ENCODE measurements at places on chromosomes 5 and 9. TPM values are rescaled to one million over a fixed set of nuclear protein-coding genes. Genes with fewer than 3 reads are reported as not detected.

DNA sequence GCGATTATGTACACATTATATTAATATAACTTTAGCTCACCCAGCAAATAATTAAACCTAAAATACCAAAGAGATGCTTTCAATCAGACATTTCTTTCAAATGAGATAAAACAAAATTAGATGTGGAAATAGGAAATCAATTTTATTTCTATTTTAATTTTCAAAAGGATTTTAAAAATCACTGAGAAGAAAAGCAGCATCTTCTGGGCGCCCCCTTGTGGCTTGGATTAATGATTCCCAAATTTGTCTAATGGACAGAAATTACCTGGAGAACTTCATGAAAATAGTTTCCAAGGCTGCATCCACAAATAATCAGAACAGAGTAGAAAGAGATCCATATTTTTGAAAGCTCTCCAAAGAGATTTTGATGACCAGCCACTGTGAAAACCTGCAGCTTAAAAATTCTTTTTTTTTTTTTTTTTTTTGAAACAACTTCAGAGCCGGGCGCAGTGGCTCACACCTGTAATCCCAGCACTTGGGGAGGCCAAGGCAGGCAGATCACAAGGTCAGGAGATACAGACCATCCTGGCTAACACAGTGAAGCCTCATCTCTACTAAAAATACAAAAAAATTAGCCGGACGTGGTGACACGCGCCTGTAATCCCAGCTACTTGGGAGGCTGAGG is 50.9 kb upstream of the CEMIP2 start:
- peaks cover 20% of the 10 kb centered on the region for H3K4me1 ChIP-seq
- no peaks in the 10 kb centered on the region for H3K27me3 ChIP-seq
- H3K27ac ChIP-seq = no peak overlapping the region
- DNase-seq = peak; percentile 50
- no peaks in the 10 kb centered on the region for H3K36me3 ChIP-seq

DNA sequence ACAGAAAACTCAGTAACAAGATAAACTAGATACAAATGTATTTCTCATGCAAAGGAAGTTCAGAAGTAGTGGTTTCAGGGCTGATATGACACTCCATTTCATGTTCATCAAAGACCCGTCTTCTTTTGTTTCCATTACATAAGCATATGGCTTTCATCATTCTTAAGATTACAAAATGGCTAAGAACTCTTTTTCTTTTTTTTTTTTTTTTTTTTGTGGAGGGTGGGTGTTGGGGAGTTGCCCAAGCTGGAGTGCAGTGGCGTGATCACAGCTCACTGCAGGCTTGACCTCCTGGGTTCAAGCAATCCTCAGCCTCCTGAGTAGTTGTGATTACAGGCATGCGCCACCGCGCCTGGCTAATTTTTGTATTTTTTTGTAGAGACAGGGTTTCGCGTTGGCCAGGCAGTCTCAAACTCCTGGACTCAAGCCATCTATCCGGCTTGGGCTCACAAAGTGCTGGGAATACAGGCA is 22.0 kb upstream of the PTBP3 start:
- H3K4me3 ChIP-seq = no peak overlapping the region
- no peaks in the 10 kb centered on the region for H3K36me3 ChIP-seq
- DNase-seq = no peak
- H3K4me1 ChIP-seq = peaks cover 24% of the 10 kb centered on the region

DNA sequence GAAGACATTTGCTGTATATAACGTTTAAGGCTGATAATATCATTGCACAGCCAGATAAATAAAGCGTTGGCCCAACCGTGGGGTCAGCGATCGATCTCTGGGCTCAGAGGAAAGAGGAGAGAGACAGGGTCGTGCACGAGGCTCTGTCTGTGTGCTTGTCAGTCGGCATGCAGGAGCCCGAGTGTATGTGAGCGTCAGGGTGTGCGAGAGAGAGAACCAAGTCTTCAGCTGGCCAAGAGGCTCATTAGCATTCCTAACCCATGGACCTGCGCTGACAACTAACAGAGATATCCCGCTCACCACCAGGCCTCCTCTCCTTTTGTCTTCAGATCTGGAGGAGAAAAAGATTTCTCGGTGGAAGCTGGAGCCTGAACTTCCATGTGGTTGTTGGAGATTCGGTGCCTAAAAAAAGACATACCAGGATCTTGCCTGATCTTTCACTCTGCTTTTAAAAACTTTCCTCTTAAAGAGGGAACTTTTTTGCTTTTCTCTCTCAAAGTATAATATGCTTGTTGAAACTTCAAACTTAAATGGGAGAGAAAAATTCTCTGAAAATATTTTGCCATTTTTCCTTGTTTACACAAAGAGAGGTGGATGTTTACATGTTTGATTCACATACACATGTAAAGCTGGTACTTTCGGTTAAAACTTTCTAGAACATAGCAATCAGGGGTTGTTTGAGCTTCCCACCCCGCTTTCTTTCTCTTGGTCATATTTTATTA is 16.5 kb downstream of the NR2F1 start:
- DNase-seq = no peak
- H3K36me3 ChIP-seq = peaks cover 7% of the 10 kb centered on the region
- peaks cover 40% of the 10 kb centered on the region for H3K27me3 ChIP-seq
- peaks cover 3% of the 10 kb centered on the region for H3K4me1 ChIP-seq
- no peak overlapping the region for H3K27ac ChIP-seq

DNA sequence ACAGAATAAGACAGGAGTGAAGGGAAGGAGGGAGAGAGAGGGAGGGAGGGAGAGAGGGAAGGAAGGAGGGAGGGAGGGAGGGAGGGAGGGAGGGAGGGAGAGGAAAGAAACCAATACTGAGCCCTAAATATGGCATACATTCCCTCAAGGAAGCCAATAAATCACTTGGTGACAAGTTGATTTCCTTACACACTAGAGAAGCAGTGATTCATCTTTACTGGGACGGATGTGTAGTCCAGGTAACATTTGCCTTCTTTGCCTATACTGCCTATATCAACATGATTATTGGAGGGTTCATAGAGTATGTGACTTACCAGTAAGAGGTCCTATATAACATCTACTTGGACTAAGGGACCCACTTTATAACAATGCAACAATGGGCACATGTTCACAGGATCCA is 83.2 kb downstream of the TRIM36 start:
- peaks cover 13% of the 10 kb centered on the region for H3K27me3 ChIP-seq
- DNase-seq = no peak
- no peaks in the 10 kb centered on the region for H3K4me1 ChIP-seq
- no peaks in the 10 kb centered on the region for H3K36me3 ChIP-seq
- no peak overlapping the region for H3K4me3 ChIP-seq

DNA sequence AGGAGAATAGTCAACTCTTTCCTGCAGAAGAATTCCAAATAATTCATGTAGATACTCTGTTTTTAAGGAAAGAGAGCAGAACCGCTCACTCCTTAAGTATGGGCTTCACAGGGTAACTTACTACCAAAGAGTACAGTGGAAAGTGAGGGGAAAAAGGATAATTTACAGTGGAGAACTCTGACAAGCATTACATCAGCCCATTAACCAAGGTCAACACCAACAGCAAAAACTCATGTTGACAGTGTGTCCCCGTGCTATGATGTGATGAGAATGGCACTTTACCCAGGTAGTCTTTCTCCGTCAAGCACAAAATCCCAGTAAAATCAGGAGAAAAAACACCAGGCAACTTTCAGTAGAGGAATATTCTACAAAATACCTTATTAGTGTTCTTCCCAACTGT is 104.3 kb downstream of the ADCY2 start:
- no peak overlapping the region for H3K4me3 ChIP-seq
- H3K36me3 ChIP-seq = no peaks in the 10 kb centered on the region
- H3K27ac ChIP-seq = no peak overlapping the region
- H3K4me1 ChIP-seq = no peaks in the 10 kb centered on the region

DNA sequence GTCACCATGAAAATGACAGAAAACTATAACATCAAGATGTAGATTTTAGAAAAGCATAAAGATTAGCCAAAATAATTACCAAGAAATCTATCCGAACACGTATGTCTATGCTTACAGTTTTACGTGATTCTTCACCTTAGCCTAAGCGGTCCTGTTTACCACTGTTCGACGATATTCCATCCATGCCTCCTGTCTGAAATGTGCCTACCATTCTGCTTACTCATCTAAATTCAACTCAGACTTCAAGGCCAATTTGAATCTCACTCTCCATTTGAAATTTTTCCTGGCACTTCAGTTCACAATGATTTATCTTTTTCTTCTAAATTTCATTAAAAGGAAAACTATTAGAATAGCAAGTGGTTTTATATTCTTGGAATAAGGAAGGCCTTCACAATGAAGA is 15.4 kb downstream of the ZDHHC21 start:
- no peak overlapping the region for H3K4me3 ChIP-seq
- DNase-seq = no peak
- H3K27ac ChIP-seq = no peak overlapping the region
- peaks cover 3% of the 10 kb centered on the region for H3K4me1 ChIP-seq
- H3K36me3 ChIP-seq = peaks cover 16% of the 10 kb centered on the region

DNA sequence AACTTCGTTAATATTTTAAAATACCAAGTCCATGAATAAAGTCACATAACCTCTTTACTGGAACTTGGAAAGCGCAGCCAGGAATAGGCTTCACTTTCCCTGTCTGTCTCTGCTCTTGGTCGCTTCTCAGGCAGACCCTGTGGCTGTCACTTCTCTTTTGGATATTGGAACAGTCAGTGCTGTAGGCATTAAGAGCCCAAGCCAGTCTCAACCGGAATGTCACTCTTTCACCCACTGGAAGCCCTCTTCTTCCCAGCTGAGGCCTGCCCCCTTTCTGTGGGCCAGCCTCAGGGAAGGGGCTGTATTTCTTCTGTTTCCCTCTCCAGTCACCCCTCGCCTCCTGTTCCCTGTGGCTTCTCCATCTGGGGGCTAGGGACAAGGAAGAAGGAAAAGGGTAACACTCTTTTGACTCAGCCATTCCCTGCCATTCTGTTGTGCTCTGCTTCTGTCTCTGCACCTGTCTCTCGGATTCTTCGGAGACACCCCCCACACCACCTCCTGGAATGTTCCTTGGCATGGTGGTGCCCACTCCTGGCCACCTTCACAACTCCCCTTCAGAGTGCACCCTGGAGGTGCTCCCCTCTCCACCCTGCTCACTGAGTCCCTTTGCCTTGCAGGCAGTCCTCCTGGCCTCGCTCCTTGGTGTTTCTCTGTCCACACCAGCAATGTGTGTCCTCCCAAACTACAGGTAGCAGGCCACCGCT is 103.4 kb downstream of the TRIO start:
- DNase-seq = no peak
- H3K27ac ChIP-seq = no peak overlapping the region
- H3K27me3 ChIP-seq = no peaks in the 10 kb centered on the region
- no peak overlapping the region for H3K4me3 ChIP-seq
- no peaks in the 10 kb centered on the region for H3K4me1 ChIP-seq

- peaks cover 19% of the 10 kb centered on the region for H3K4me1 ChIP-seq
- H3K27ac ChIP-seq = no peak overlapping the region
- no peak for DNase-seq
- H3K4me3 ChIP-seq = no peak overlapping the region
Measured at GRCh38 chr9:36929350-36929675, 104.8 kb downstream of the PAX5 start.

DNA sequence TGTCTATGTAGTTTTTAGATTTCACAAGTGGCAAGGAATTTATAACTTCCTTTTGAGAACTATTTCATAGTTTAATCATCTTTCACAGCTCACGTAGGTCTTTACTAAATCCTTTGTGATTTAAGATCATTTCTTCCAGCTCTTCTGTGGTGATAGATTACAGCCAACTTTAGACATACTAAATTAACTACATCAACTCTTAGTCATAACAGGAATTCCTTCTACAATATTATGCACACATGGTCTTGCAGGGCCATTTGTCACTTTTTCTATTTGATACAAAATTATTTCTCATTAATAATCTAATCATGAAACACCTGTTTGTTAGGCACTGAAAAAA is 208.4 kb downstream of the PDE4D start:
- H3K27me3 ChIP-seq = peaks cover 10% of the 10 kb centered on the region
- no peak overlapping the region for H3K4me3 ChIP-seq
- no peak overlapping the region for H3K27ac ChIP-seq
- no peak for DNase-seq

DNA sequence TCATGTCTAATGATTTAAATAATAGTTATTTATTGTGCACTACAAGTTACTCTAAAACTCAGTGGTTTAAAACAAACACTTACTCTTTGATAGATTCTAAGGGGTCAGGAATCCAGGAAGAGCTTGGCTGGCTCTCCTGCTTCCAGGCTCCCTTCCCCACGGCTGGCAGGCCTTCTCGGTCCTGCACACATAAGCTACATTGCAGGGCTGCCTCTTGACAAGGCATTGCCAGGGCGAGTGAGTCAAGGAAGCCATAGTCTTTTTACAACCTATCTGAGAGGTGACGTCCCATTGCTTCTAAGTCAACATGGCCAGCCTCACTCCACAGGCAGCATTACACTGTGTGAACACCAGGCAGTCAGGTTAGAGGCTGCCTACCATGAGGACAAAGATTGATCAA is 119.8 kb downstream of the AUH start:
- peaks cover 15% of the 10 kb centered on the region for H3K36me3 ChIP-seq
- H3K27ac ChIP-seq = no peak overlapping the region
- H3K27me3 ChIP-seq = no peaks in the 10 kb centered on the region
- H3K4me1 ChIP-seq = peaks cover 18% of the 10 kb centered on the region

- H3K27ac ChIP-seq = no peak overlapping the region
- no peaks in the 10 kb centered on the region for H3K4me1 ChIP-seq
- DNase-seq = no peak
- no peaks in the 10 kb centered on the region for H3K27me3 ChIP-seq
- no peaks in the 10 kb centered on the region for H3K36me3 ChIP-seq
- H3K4me3 ChIP-seq = no peak overlapping the region
Measured at GRCh38 chr5:122612901-122613300, 162.0 kb upstream of the SNX2 start.

GRCh38 chr5:72835633-72836032 is 19.2 kb downstream of the TNPO1 start:
- no peaks in the 10 kb centered on the region for H3K4me1 ChIP-seq
- no peaks in the 10 kb centered on the region for H3K36me3 ChIP-seq
- peaks cover 9% of the 10 kb centered on the region for H3K27me3 ChIP-seq
- H3K4me3 ChIP-seq = no peak overlapping the region
- no peak overlapping the region for H3K27ac ChIP-seq

- H3K27ac ChIP-seq = peak overlapping the region; percentile 96
- peak; percentile 75 for DNase-seq
- H3K27me3 ChIP-seq = peaks cover 3% of the 10 kb centered on the region
- H3K4me3 ChIP-seq = peak overlapping the region; percentile 42
- peaks cover 34% of the 10 kb centered on the region for H3K36me3 ChIP-seq
Measured at GRCh38 chr5:1312993-1313833, 18.3 kb upstream of the TERT start.

Gene XRCC4
- total RNA-seq = 11.6 TPM

Gene C9orf153
- 0.12 TPM for total RNA-seq

Gene ZNF484
- total RNA-seq = 14.4 TPM

Gene PIP5KL1
- 4.1 TPM for total RNA-seq

Gene CDH10
- total RNA-seq = not detected

Gene LSM11
- total RNA-seq = 4.8 TPM

Gene TERT
- 3.4 TPM for total RNA-seq

Gene CXCL14
- total RNA-seq = not detected

Gene CSNK1G3
- total RNA-seq = 30.8 TPM

Gene FBXO38
- total RNA-seq = 48.5 TPM

Gene CATSPER3
- 1.2 TPM for total RNA-seq

Measured in activated CD4-positive, alpha-beta T cell treated with anti-CD3 and anti-CD28 coated beads, Interleukin-2, amount 10 ng/mL, durations not matched to agents 7 days and 5 days (primary cell).